ENCODE measurements at places on chromosomes 12 and 14.

DNA sequence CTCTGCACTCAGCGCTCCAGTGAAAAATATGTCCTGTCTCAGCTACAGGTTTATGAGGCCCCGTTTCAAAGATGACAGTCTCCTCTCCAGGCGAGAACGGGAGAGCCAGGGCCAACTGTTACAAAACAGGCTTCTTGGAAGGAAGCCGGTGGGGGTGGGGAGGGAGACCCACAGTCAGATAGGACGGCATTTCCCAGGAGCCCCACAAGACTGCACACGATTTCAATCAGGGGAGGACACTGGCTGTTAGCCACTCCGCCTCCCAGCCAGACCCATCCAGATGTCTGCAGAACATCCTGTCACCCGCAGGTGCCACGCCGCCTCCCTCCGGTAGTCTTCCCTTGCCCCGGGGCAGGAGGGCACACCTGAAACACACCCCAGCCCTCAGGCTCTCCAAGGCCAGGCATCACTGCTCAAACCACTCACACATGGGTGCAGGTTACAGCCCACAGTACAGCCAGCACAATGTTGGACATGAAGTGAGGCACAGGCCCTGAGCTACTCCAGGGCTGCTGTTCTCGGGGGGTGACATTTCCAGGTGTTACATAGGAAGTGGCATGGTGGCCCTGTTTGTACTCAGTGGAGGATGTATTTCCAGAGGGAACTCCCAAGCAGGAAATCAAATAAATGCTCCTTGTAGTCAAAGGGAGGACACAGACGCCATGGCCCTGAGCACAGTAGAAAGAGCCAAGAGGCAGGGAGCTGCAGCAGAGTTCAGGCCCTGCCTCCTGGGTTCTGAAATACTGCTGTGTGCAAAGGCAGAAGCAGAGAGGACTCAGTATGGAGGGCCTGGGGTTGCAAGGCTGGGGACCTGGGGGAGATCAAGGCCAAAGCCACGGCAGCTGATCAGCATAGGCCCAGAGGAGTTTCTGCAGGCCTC is 138.1 kb downstream of the BCL11B start:
- DNase-seq = no peak

GRCh38 chr12:111368291-111368787 is 556 bp downstream of the PHETA1 start:
- no peak for DNase-seq

DNA sequence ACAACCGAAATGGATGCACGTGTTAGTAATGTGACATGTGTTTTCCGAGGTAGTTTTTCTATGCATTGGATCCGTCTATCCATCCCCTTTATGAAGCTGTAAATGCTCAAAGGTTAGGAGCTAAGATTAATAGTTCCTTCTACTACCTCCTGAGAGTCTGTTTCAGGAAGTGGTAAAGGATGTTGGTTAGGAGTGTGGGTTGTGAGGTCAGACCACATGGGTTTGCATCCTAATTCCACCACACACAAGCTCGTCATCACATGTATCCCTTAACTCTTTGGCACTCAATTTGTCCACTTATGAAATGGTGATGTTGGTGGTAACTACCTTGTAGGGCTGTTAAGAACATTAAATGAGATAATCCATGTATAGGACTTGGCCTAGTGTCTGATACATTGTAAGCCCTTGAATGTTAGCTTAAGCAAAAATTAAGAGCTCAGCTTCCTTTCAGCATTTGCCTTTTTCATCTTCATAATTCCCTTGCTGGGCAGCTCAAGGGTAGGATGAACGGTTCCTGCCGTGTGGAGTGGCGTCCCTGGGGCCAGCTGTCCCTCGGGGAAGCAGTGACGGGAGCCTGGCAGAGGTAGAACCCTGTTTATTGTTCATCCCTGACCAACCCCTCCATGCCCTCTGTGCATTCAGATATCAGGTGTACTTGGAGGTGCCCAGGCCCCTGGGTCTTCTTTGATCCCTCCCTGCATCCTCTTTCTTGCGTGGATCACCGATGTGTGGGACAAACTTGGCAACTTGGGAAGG is 52.3 kb downstream of the TSPAN9 start:
- no peak for DNase-seq

GRCh38 chr12:124130691-124131591 is 157.9 kb downstream of the ZNF664 start:
- DNase-seq = no peak

GRCh38 chr12:122420471-122421162 is 1.9 kb downstream of the CLIP1 start:
- no peak for DNase-seq

- no peak for DNase-seq
Observed at GRCh38 chr14:29608861-29609260, 318.8 kb downstream of the PRKD1 start.

GRCh38 chr14:92951912-92952471 is 29.0 kb downstream of the CHGA start:
- DNase-seq = peak; percentile 60

DNA sequence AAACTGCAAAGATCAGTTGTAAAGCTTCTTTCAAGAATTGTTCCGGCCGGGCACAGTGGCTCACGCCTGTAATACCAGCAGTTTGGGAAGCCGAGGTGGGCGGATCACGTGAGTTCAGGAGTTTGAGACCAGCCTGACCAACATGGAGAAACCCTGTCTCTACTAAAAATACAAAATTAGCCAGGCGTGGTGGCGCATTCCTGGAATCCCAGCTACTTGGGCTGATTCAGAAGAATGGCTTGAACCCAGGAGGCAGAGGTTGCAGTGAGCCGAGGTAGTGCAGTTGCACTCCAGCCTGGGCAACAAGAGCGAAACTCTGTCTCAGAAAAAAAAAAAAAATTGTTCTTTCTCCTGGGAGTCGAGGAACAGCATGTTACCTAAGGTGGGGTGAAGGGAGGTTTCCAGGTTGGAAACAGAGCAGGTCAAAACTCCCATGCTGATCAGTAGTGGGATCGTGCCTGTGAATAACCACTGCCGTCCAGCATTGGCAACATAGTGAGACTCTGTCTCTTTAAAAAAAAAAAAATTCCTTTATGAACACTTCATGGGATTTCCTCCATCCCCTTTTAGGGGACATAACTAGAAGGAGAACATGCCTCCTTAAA is 13.9 kb downstream of the FBXO34 start:
- no peak for DNase-seq

DNA sequence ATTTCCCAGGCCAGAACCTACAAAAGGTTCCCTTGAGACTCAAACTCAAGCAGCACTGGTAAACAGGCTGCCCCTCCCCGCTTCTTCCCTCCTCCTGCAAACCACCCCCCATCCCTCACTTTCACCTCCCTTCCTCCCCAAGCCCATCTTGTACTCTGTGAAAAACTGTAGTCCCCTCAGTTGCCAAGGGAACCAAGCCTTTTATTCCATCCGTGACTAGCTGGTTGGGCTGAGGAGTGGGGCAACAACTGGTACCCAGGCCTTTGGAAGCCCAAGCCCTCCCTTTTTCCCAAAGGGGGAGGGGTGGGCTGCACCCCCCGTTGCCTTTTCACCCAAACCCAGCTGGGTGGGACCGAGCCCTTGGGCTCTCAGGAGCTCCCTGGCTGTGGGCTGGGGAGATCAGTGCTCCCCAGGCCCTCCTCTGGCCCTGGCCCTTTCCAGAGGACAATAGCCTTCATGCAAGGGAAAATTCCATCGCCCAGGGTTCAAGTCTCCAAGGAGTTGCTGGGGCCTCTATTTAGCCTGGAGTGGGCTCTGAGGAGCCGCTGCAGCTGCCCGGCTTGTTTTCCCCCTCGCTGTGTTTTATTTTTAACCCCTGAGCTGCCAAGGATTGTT is 61.9 kb downstream of the ZFP36L1 start:
- no peak for DNase-seq

GRCh38 chr12:3902921-3903320 is 29.7 kb upstream of the PARP11 start:
- DNase-seq = no peak

- DNase-seq = no peak
Observed at GRCh38 chr12:94832780-94833681, 170.5 kb downstream of the NDUFA12 start.

DNA sequence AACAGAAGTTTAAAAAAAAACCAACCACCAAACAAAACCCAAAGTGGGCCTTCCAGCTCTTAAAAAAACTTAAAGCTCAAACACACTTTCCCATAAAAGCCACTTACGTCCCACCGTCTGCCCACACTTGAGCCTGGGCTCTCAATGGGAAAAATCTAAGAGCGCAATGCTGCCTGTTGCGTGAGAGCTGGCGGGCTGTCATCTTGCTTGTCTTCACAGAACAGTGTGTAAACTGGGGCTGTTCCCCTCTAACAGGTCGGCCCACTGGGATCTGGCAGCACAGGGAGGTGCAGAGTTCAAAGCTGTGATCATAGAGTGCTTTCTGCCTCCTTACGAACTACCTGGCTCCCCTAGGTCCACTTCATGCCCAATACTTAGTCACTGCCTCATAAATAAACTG is 80.0 kb downstream of the DICER1 start:
- no peak for DNase-seq

GRCh38 chr12:1628666-1629337 is at the start of gene WNT5B:
Gene WNT5B (plus strand): TSS chr12:1629231. CDS start chr12:1631355, 2,124 bp downstream.
- DNase-seq = no peak

- DNase-seq = no peak
Observed at GRCh38 chr12:98873776-98874175, 228.7 kb downstream of the APAF1 start.

- no peak for DNase-seq
Observed at GRCh38 chr12:777550-778047, 25.2 kb downstream of the WNK1 start.

GRCh38 chr14:75249958-75250336 is 28.7 kb upstream of the FOS start:
- DNase-seq = no peak

- DNase-seq = no peak
Observed at GRCh38 chr14:104369208-104369607, 210.4 kb upstream of the C14orf180 start.

- DNase-seq = no peak
Observed at GRCh38 chr14:35556548-35556947, 22.6 kb downstream of the INSM2 start.

DNA sequence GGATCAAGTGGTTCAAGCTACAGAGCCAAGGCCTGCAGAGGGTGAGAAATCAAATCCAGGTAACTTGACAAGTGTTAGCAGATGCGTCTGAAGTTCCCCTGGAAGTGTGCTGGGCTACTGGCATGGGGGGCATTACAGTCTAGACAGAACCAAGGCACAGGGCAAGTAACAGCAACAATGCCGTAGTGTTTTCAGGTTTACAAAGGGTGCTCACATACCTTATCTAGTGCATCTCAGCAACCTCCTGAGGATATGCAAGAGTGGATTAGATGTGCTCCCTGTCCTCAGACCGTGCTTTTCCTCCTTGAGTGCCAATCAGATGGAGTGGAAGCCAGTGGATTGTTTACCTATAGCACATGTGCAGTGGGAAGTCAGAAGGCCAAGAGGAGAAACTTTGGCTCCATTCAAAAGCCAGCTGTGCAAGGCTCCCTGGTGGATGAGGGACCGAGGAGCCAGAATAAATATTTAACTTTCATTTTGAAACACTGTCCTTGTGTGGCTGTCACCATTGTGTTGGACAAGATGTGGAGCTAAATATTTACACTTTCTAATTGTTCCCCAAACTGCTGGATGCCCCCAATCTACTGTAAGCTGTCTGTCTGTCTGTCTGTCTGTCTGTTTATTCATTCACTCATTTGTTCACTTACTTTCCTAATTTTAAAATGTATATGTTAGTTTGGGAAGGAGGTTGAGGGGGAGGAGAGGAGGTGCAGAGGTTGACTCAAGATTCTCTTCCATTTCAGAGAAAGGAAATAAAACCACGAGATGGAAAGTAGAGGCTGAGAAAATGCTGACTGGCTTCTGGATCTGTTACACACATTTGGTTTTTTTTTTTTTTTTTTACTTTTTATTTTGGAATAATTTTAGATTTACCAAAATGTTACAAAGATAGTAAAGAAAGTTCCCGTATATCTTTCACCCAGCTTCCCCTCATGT is 184.0 kb upstream of the PARP11 start:
- no peak for DNase-seq

DNA sequence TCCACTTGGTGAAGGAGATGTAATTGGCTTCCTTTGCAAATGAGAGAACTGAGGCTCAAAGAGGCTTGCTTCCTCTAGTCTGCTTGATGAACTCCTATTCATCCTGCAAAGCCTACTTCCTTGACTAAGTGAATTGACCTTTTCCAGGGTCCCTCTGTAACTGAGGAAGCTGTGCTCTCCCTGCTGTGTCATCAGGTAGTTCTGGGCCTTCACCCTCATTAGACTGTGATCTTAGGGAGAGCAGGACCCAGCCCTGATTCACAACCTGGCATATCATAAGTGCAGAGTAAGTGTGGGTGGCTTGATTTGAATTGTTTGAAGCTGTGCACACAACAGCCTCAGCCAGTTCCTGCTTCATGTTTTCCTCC is 16.3 kb downstream of the ASB2 start:
- no peak for DNase-seq

- DNase-seq = no peak
Observed at GRCh38 chr12:65121049-65121955, at the start of gene WIF1. Gene WIF1 (minus strand): TSS chr12:65121305. CDS start chr12:65121191, 114 bp downstream.

GRCh38 chr14:50085570-50086320 is 30.6 kb downstream of the VCPKMT start:
- DNase-seq = peak; percentile 22

- DNase-seq = peak; percentile 70
Observed at GRCh38 chr12:111056618-111057521, 136.5 kb upstream of the MYL2 start.

DNA sequence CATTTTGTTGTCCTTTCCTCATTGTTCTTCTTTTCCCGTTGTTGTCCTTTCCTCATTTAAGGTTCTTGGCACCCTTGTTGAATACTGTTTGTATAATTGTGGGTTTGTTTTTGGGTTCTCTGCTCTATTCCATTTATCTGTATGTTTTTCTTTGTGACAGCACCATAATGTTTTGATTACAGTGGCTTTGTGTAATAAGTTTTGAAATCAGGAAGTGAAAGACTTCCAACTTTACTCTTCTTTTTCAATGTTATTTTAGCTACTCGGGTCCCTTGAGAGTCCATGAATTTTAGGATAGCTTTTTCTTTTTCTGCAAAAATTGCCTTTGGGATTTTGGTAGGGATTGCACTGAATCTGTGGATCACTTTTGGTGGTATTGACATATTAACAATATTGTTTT is 28.1 kb downstream of the ETNK1 start:
- DNase-seq = no peak

GRCh38 chr12:4119157-4119761 is 154.3 kb upstream of the CCND2 start:
- DNase-seq = no peak

- DNase-seq = no peak
Observed at GRCh38 chr12:98420461-98420860, 94.9 kb upstream of the TMPO start.

DNA sequence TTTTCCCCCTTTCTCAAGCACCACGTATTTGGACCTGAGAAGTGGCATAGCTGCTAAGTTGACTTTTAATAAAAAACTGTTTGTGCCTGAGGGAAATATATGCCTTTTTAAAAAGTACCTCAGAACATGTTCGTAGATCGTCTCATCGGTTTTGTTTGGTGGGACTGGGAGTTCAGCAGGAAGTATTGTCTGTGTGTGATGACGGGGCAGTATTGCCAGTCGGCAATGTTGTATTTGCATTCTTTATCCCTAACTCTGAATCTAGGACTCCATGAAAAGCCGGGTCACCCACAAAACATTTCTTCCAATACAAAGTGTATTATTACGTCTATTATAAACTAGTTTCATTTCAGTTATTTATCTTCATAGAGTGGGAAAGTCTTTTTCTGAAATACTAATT is 19.7 kb upstream of the FGD4 start:
- no peak for DNase-seq

All from central memory CD4-positive, alpha-beta T cell (primary cell).